ENCODE measurements at places on chromosomes 7 and 10.

DNA sequence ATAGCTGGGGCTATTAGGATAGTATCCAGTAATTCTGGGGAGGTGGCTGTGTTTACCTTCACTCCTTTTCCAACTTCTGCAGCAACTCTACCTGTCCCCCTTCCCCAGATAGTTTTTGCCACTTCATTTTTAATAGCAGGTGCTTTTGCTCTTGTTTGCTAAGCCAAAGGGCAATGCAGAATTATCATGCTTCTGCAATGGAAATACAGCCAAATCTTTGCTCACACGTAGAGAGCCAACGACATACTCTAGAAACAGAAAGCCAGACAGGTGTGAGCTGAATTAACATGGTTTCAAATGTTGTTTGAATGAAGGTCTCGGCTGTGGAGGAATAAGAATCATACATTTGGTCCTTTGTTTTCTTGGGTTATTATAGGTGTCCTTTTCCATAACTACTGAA lies 14.4 kb downstream of the PLEKHS1 start:
- no peak for DNase-seq

GRCh38 chr10:97003804-97004201 lies 171.7 kb downstream of the LCOR start:
- DNase-seq = no peak

DNA sequence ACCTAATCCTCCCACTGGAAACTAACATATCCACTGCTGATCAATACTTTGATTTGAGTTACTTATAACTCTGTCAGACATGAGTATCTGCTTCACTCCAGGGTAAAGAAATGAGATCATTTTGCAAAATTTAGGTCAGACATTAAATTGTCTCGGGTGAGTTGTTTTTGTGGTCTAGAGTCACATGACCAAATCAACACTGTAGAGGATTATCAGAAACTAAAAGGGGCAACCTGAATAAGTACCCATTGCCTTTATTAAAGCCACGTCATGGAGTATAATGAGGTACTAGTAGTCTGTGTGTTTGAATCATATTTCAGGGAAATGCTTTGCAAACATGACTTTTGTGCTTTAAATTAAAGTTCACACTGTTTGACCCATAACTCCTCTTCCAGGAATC lies 107.7 kb upstream of the ADO start:
- DNase-seq = no peak

DNA sequence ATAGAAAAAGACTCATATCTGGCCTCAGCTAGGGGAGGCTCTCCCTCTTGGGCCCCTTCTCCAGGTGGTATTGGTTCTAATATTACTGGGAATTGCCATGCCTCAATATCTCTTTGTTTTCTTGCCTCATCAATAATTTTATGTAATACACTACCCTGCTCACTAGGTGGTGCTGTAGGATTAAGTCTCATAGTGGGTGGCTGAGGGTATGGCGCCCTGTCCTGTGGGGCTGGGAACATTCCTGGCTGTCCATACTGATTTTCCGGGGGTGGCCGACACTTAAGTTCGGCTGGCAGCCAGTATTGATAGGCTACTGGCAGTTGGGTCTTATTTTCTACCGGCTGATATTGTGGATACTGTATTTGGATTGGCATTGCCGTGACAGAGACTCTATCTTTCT lies 9.0 kb upstream of the TAS2R3 start:
- no peak for DNase-seq

- no peak for DNase-seq
Observed at GRCh38 chr10:113524539-113525490, 28.0 kb upstream of the HABP2 start.

DNA sequence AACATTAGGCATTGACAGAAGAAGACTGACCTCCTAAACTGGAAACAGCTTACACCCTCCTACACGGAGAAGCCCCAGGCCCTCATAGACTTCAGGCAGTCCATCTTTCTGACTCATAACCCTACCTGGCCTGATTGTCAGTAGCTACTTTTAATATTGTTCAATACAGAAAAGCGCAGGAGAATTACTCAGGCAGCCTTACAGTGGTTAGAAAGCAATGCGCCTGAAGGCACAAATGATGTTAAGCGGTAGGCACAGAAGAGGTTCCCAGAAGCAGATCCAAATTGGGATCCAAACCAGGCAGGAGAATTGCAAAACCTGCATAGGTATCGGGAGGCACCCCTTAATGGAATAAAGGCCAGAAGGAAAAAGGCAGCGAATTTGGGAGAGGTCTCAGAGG lies 5.4 kb upstream of the CYREN start:
- no peak for DNase-seq

DNA sequence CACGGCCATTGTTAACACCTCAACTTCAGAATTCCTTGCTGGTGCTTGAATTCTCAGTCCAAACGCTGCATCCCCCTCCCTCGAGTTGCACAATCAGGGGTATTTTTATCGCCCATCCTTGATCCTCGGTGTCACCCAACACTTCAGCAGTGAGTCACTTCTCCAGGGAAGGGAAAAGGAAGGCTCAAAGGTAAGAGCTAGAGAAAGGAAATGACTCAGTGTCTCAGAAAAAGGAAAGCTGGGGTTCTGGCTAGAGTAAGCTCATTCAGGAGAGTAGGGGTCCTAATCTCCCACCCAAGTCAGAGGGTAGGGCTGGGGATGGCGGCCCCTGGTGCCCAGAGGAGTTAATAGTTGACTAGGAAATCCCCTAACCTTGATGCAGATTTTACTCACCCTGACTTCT lies 39.8 kb upstream of the TRIM8 start:
- DNase-seq = no peak

DNA sequence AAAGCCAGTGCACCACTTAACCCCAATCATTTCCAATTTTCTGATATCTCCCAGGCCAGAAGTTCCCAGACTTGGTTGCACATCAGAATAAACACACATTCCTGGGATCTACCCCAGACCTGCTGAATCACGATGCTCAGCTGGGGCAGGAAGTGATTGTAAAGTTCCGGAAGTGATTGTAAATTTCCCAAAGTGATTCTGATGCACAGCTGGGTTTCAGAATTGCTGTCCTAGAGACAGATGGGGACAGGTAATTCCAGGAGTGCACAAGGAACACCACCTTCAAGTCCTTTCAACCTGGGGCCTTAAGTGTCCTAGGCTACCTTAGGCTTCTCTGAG lies 104.2 kb upstream of the EEPD1 start:
- no peak for DNase-seq

DNA sequence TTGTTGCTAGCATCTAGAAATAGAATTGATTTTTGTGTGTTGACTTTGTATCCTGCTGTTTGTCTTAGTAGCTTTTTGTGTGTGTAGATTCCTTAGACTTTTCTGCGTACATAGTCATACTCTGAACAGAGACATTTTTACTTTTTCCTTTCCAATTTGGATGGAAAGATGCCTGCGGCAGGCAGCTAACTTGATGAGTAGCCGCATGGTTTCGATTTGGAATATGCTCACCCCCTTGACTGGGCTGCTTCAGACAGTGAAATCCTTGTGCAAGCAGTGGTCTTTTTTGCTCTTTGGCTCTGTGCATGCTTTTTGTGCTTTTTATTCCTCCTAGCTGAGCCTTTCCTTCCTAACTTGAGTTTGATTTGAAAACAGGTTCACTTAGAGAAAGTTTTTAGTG lies 71.8 kb downstream of the HHEX start:
- no peak for DNase-seq

GRCh38 chr10:103888113-103888841 lies 29.7 kb downstream of the STN1 start:
- DNase-seq = no peak

DNA sequence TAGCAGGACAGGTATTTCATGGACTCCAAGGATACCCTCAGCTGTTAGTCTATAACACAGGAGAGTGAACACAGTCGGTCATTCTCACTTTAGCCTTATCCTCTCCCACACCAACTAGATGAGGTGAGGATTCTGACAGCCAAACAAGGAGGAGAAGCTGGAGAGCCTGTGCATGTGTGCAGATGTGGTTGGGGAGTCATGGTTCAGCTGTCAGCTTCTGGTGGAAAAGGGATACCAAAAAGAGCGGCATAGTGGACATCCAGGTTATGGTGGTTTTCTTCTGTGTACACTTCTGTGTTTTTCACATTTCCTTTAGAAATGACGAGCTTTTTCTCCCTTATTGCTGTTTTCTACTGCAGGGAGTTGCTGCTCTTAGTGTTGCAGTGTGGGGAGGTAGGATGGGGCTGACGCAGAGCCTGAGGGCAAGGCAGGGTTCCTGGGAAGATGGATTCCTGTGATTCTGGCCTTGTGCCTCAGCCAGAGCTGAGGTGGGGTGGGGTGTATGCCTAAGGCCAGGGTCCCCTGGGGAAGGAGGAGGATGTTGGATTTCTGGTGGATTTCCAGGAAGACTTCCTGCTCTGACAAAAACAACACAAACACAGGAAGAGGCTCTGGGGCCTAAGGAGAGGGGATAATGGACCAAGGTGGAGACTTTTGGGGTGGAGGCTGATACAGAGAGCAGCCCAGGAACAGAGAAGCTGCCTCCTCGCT lies 26.6 kb downstream of the PLAU start:
- no peak for DNase-seq

- DNase-seq = no peak
Observed at GRCh38 chr7:45593121-45593541, 19.0 kb downstream of the ADCY1 start.

GRCh38 chr10:121134711-121135110 lies 283.5 kb downstream of the WDR11 start:
- no peak for DNase-seq

GRCh38 chr10:116029826-116030225 lies 243.2 kb downstream of the GFRA1 start:
- DNase-seq = no peak

GRCh38 chr10:33772370-33773252 lies 438.1 kb upstream of the NRP1 start:
- DNase-seq = no peak

- no peak for DNase-seq
Observed at GRCh38 chr7:131919920-131920709, 363.7 kb upstream of the PODXL start.

- DNase-seq = no peak
Observed at GRCh38 chr7:155374276-155375252, 76.9 kb downstream of the INSIG1 start.

DNA sequence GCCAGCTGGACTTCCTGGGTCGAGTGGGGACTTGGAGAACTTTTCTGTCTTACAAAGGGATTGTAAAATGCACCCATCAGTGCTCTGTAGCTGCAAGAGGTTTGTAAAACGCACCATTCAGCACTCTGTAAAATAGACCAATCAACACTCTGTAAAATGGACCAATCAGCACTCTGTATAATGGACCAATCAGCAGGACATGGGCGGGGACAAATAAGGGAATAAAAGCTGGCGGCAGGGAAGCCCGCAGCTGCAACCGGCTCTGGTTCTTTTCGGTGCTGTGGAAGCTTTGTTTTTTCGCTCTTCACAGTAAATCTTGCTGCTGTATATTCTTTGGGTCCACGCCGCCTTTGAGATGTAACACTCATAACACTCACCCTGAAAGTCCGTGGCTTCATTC lies 151.9 kb downstream of the GALNT17 start:
- DNase-seq = no peak

- no peak for DNase-seq
Observed at GRCh38 chr10:84895541-84895940, 567.2 kb downstream of the CCSER2 start.

DNA sequence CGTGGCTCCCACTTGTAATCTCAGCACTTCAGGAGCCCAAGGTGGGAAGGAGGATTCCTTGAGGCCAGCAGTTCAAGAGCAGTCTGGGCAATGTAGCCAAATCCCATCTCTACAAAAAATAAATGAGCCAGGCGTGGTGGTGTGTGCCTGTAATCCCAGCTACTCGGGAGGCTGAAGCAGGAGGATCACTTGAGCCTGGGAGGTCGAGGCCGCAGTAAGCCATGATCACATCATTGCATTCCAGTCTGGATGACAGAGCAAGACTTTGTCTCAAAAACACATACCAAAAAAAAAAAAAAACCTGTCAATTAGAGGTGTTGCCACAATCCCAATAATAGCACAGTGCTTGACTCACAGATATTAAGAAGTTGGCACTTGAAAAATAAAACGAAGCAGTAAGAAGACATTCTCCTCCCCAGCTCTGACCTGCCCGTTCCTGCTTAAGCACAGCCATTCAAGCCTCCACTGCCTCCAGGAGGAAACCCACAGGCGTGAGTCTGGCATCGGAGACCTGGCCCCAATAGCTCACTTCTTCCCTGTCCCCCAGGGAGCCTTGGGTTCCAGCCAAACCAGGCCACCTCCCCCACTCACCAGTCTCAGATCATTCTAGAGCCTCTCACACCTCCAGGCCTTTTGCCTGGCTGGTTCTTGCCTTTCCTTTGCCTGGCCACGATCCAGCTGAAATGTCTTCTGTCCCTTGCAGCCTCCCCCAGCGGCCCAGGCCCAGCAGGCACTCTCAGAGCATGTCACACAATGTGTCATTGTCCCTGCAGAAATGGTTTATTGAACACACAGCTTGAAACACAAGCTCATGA lies 45.3 kb upstream of the GTF2I start:
- DNase-seq = no peak

DNA sequence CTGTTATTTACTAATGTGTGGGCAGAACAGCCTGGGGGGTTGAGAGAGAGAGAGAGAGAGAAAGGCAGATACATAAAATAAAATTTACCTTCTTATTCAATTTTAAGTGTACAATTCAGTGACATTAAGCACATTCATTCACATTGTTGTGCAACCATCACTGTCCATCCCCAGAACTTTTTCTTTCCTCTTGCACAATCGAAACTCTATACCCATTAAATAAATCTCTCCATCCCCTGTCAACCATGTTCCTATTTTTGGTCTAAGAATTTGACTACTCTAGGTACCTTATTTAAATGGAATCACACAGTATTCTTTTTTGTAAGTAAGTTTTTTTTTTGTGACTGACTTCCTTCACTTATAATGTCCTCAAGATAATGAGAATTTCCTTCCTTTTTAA lies 181.6 kb downstream of the SND1 start:
- no peak for DNase-seq

DNA sequence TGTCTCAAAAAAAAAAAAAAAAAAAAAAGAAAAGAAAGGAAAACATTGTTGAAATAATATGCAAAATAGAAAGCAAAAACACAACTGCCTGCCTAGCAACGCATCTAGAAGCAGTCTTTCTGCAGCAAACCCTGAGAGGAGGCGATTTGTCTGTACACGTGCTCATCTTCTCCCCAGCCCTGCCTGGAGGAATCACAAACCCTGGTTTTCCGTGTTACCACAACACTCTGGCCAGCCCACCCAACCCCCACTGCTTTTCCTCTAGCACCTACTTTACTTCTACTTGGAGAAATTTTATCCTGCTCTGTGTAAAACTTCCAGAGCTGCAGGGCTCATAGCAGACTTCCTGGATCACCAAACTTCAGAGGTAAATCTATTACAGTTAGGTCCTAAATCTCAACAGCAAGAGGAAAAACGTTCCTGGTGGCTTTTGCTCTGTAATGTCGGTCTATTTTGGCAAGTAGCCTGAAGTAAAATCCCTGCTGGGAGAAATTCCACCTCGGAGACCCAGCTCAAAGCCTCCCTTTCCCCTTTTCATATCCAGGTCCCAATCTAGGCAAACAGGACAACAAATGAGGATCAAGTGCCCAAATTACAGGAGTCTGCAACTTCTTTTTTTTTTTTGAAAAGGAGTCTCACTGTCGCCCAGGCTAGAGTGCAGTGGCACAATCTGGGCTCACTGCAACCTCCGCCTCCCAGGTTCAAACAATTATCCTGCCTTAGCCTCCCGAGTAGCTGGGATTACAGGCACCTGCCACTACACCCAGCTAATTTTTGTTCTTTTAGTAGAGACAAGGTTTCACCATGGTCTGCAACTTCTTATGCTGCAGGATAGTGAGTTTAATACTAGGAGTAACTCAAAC lies 91.6 kb downstream of the DNMBP start:
- no peak for DNase-seq

GRCh38 chr7:72785166-72785955 lies 42.6 kb downstream of the TYW1B start:
- no peak for DNase-seq

- no peak for DNase-seq
Observed at GRCh38 chr7:5681423-5681822, 100.0 kb downstream of the RNF216 start.

GRCh38 chr10:106158241-106158640 lies 1006.3 kb downstream of the SORCS1 start:
- DNase-seq = no peak
